HTR-8/SVneo (cell line): ENCODE measurements at places on chromosomes 1 and 21.

- DNase-seq, result peak; percentile 24
These were observed 712 bp downstream of the RAB13 start for GRCh38 chr1:153985341-153985912.

GRCh38 chr1:228400237-228400651 lies 6.4 kb downstream of the TRIM11 start:
- no peak for DNase-seq

- DNase-seq, result peak; percentile 10
These were observed 457.2 kb upstream of the ADAMTS5 start for GRCh38 chr21:27423906-27424595.

DNA sequence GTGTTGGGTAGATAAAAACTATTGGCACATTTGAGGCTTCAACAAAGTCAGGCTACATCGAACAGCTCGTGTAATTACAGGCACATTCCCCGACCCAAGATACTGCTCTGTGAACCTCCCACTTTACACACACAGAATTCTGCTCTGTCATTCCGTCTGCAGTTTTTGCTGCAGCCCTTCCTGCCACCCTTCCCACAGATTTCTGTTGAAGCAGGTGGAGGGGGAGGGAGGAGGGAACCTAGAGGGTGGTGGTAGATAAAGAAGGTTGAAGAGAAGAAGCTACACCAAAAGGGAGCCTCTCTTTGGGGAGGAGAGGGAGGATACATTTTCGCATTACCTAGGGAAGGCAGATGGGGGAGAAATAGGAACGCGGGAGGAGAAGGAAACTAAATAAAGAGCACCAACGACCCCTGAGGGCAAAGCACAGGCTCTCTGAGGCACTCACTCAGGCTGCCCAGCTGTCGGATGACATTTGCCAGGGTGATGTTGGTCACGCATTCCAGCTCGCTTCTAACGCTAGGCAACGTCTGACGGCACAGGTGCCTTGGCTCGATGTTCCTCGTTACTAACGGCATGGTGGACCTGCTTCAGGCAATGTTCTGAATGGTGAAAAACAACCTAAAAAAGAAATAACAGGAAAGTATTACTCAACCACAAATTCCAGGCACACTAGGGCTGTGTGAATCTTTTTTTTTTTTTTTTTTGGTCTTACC lies 36.0 kb downstream of the GPR3 start:
- no peak for DNase-seq

DNA sequence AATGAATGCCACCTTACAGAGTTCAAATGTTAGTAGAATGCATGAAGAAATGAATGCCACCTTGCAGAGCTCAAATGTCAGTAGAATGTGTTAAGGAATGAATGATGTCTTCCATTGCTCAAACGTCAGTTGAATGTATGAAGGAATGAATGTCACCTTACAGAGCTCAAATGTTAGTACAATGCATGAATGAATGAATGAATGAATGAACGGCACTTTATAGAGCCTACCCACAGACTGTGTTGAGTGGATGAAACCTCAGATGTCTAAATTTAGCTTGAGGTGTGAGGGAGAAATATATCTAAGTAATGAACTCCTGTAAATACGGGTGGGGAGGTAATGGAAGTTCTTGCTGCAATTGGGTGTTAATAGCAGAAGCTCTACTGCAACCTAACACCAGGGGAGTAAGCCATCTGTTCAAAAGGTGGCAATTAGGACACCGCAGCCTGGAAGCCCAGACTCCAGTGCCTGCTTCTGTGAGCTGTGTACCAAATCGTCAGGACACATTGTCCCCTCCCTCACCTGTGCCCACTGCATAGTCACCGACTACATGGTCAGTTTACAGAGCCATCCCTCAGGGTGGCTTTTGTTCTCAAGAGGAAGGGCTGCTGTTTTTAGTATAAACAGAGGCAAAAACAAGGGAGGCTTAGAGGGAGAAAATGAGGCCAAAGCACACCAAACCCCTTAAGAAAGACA lies 26.7 kb downstream of the SUSD4 start:
- DNase-seq, result no peak

- no peak for DNase-seq
These were observed 377 bp downstream of the SAMD13 start for GRCh38 chr1:84301785-84302385.

GRCh38 chr1:194289569-194290266 lies 1103.3 kb upstream of the B3GALT2 start:
- no peak for DNase-seq

DNA sequence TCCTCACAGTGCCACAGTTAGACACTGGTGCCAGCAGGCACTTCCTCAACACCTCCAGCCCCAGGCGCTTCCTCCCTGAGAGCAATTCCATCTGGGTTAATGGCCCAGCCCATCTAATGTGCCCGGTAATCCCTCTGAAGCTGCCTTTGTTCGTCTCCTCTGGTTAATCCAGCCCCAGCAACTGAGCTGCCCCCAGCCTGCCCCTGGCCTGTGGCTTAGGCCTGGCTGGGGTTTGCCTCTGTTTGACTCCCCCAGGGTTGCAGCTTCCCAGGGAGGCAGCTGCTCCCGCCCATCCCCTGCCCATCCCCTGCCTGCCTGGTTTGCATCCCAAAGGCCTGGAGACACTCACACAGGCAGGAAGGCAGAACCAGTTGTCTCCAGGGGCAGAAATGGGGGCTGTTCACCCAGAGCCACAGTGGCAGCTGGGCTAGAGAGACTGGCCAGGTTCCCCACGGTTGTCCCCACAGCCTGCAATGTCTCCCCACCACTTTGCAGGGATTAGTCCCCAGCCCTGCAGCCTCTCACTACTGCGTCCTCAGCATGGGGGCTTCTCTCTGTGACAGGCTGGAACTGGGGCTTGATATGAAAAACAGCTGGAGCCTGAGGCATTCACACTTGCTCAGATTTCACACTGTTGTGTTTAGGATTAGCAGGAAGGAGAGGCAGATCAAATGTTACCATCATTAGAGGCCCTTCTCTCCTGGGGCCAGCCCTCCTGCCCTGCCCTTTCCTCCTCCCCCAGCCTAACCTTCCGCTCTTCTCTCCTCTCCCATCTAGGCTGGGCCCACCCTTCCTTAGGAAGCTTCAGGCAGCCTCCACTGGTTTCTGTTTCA lies 120.2 kb downstream of the TLR5 start:
- no peak for DNase-seq

GRCh38 chr1:196071447-196071846 lies 536.8 kb downstream of the KCNT2 start:
- DNase-seq, result no peak

GRCh38 chr1:57443004-57443403 lies 19.1 kb upstream of the DAB1 start:
- DNase-seq, result no peak

- no peak for DNase-seq
These were observed 146.9 kb upstream of the C1orf174 start for GRCh38 chr1:4046836-4047461.

GRCh38 chr1:248813546-248813945 lies 12.2 kb downstream of the SH3BP5L start:
- no peak for DNase-seq

DNA sequence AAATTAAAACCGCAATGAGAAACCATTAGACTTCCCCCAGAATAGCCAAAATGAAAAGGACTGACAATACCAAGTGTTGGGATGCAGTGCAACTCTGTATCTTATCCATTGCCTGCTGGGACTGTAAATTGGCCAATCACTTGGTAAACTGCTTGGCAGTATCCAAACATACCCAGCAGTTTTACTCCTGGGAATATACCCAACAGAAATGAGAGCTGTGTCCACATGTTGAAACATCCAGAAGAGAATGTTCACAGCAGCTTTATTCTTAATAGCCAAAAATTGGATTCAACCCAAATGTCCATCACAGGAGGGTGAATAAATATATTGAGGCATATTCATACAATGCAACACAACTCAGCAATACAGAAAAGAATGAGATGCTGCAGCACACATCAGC lies 13.7 kb upstream of the FAM20B start:
- no peak for DNase-seq

DNA sequence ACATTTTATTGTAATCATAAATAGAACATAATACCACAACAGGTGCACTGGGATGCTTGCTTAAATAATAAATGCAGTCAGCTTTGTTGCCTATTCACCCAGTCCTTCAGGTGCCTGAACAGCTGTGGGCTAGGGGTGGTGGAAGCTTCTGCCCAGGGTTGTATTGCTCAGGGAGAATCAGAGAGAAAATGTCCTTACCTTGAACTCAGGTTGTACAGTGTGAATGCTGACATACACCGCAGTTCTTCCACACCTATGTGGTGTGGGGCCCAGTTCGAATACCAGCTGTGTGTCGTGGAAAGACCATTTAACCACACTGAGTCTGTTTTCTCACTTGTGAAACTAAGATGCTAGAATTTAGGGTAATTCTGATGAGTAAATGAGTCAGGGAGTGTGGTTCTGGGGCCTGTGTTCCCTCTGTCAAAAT lies 115.7 kb upstream of the ATP1A1 start:
- no peak for DNase-seq

DNA sequence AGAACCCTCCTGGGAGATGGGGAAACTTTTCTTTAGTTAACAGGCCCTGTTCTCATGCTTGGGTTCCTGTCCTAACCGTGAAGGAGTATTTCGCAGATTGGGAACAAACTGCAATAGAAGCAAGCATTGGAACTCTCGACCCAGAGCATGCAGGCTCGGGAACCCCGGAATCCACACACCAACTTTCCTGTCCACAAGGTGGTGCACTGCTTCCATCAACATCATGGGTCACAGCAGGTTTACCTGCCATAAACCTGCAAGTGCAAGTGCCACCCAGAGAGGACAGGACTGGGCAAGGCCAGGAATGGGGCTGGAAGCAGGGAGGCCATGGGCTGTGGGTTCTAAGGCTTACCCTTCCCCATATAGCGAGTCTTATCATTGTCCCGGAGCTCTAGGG lies 6.9 kb downstream of the ENO1 start:
- no peak for DNase-seq

DNA sequence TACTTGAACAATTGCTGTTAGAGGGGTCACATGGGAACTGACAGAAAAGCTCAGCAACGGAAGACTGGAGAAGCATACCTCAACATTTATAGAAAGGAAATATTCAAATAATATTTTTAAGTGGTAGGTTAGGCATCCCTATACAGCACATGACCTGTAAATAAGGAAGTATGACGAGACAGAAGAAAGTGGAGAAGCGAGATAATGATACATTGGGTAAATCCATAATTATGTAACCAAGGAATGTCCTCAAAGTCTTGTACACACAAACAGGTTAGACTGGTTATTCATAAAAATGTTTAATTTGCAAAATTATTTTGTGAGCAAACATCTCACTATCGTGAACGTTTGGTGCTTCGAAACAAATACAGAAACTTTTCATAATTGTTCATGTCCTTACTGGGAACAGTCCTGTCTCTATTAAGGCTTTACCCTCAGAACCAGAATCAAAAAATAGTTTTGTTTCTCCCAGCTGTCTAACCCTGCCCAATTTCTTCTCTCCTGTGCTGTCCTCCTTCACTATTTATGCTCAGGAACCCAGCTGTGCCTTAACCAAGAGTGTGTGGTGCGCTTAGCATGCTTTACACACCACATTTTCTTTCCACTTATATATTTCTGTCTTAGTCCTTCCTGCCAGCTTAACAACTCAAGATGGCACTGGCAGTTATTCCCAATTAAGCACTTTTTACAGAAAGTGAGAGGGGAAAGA lies 10.2 kb downstream of the KMO start:
- DNase-seq, result no peak

DNA sequence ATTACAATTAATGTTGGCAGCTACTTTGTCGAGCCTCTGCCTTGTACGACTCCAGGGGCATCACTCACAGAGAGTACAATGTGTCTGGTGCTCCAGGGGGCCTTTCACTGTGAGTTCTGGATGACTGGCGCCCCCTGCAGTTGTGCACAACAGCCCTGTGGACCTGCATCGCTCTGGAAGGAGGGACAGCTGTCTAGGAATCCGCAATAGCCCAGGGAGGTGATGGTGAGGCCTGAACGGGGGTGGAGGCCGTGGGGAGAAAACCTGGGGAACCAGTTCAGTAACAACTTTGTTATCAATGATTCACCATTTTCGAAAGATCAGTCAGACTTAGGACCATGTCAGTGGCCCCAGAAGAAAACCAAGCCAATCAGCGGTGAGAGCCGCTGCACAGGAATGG lies 189.1 kb downstream of the KAZN start:
- no peak for DNase-seq

DNA sequence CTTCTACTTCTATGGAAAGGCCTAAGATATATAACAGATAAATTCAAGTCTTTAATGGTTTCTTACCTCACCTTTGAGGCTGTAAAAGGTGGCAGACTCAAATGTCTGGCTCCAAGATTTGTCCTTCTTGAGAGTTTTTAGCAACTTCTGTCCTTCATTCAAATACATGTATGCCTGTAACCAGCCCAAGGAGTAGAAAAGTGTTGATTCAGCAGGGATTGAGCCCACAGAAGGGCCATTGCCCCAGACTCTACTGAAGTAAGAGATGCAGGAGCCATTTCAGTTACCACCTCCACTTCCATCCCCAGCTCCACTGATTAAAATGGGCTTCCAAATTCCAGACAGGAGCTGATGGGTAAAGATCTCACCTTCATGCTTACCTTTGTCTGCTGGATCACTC lies 80.0 kb downstream of the ADCY10 start:
- DNase-seq, result no peak

- no peak for DNase-seq
These were observed 38.7 kb downstream of the BTBD8 start for GRCh38 chr1:92118826-92119225.

- DNase-seq, result no peak
These were observed 2.0 kb downstream of the KCNJ15 start for GRCh38 chr21:38258521-38259485.

DNA sequence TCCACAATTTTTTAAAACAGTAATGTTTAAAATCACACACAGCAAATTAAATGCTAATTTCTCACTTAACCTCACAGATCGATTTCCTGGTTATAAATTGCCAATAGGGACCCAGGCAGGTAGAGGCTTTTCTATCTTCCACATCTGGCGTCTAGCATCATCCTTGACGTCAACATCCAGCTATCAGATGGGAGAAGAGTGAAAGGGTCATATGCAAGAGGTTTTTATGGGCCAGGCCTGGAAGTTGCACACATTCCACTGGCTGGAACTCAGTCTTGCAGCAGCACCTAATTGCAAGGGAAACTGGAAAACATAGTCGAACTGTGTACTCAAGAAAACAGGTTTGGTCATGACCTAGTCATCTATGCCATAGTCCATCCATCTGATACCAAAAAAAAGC lies 6.0 kb upstream of the EEIG2 start:
- DNase-seq, result no peak

DNA sequence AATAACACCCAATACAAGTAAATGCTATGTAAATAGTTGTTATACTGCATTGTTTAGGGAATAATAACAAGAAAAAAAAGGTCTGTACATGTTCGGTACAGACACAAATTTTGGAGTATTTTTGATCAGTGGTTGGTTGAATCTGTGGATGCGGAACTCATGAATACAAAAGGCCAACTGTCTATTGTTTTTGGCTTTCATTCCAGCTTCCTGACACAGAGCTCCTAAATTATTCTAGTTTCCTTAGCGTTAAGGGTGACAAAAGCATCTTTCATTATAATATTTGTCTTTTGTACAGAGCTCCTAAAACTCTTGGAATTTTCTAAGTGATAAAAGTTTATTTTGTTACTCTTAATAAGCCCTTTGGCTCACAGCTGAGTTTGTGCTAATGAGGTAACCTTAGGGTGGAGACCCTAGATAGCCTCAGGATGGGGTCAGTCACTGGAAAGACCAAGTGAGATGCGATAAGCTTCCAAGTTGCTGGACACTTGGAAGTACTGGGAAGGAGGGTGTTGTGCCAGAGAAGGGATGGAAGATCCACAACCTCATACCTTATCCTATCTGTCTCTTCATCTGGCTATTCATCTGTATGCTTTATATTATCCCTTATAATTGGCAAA lies 57.4 kb upstream of the PRRC2C start:
- DNase-seq, result no peak
